ENCODE measurements at places on chromosomes 5 and 9.
A peak's percentile ranks its signal among the peaks of the same experiment; 100 is the strongest.

- DNase-seq: no peak
Measured at GRCh38 chr5:143554187-143554717, 150.8 kb upstream of the NR3C1 start.

GRCh38 chr9:109319626-109320241, 1.1 kb downstream of the EPB41L4B start:
- DNase-seq: no peak

- DNase-seq: no peak
Measured at GRCh38 chr5:17064241-17064640, 128.2 kb upstream of the MYO10 start.

DNA sequence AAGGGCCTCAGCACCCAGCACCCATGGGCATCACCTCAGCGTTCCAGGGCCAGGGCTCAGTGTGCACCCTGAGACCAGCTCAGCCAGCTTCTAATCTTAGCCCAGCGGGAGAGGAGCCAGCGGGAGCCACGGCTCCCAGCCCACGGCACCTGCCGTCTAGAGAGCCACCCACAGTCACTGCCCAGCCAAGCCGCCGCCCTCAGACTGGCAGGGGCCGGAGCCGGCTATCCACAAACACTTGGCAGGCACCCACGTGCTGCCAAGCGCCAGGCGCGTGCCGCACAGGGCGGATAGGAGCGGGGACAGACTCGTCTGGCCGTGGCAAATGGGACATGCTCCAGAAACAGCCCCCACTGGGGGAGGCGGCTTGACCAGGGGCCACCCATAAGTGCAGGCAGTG, 18.6 kb downstream of the BRD3 start:
- DNase-seq: no peak

GRCh38 chr5:139262742-139263445, 30.6 kb upstream of the MATR3 start:
- peak; percentile 60 for DNase-seq

GRCh38 chr5:34580983-34581382, 75.1 kb upstream of the RAI14 start:
- no peak for DNase-seq

- no peak for DNase-seq
Measured at GRCh38 chr5:92508271-92508670, 1072.7 kb downstream of the NR2F1-AS1 start.

GRCh38 chr9:120655005-120655622, 59.2 kb downstream of the MEGF9 start:
- no peak for DNase-seq

GRCh38 chr9:125990793-125991220, 243.6 kb downstream of the PBX3 start:
- DNase-seq: no peak

GRCh38 chr9:130866474-130866965, 30.1 kb downstream of the QRFP start:
- DNase-seq: peak; percentile 48

- no peak for DNase-seq
Measured at GRCh38 chr5:156274453-156274852, 52.5 kb upstream of the SGCD start.

DNA sequence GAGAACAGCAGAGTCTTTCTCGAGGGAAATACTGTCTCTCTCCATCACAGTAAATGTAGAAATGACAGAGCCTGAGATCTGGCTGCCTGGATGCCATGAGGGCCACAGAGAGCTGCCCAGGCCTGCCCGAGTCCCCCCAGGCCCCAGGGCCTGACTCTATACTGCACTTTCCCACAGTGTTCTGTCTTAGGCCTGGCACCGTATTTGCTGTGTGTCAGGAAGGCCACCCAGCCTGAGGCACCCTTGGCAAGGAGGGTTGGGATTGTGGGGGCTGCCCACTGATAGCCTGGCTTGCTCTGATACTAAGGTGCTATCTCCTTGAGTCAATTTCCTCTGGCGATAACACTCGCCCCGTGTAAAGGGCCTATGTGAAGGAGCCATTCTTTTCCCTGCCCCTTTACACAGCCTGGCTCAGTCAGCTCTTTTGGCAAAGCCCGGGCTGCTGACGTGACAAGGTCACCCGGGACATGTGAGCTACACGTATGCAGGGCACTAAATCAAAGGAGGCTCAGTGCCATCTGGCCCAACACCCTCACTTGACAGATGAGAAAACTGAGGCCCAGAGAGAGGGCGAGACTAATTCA, 630.1 kb upstream of the KLF4 start:
- DNase-seq: no peak

DNA sequence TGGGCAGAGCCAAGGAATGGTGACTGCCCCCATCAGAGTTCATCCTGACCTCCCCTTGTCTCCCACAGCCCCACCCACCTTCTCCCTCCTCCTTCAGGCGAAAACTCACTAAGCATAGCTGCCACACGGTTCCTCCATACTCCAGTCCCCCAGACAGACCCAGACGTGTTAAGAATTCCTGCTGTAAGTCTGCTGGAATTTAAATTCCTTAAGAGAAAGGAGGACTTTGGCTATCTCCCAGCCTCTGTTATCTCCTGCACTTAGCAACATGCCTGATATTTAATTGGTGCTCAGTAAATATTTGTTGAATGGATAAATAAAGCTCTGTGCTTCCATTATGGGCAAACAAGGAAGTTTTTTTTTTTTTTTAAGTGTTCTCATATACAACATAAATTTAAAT, 213.7 kb downstream of the RFK start:
- DNase-seq: no peak

DNA sequence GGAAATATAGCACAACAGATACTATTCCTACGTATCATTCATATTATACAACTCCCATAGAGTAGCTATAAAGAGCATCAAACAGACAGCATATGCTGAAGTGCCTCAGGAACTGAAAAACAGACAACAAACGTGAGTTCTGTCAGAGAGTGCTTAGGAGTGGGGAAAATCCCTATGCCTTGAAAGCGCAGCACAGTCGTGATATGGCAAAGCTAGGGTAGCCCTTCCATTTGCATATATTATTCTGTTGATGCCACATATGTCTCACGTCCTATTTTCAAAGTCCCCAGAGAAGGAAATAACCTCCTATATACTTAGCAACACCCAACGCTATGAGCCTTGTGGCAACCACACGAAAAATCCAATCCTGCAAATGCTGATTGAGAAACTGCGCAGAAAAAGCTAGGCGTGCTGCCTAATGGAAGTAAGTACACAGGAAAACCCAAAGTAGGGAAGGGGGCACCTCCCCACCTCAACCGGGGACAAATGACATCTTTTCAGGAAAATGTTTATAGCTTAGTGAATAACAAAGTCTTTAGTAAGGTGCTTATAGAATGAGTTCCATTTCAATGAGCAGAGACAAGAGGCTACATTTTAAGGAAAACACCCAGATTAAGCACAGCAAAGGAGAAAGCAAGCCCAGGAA, 105.1 kb downstream of the MED10 start:
- no peak for DNase-seq

- no peak for DNase-seq
Measured at GRCh38 chr9:136255896-136256890, 10.6 kb upstream of the QSOX2 start.

- DNase-seq: no peak
Measured at GRCh38 chr5:134451936-134452505, 40.3 kb upstream of the CDKN2AIPNL start.

- no peak for DNase-seq
Measured at GRCh38 chr5:27523629-27524028, 485.2 kb upstream of the CDH9 start.

- DNase-seq: no peak
Measured at GRCh38 chr5:173736923-173737412, 120.5 kb upstream of the BOD1 start.
